ENCODE measurements at places on chromosomes 6 and 20. TPM values are rescaled to one million over a fixed set of nuclear protein-coding genes. Genes with fewer than 3 reads are reported as not detected.

Gene HLA-DQA2
- polyA plus RNA-seq = not detected

- no peak for DNase-seq
These were observed 38.4 kb upstream of the MYLIP start for GRCh38 chr6:16090452-16090851.

- DNase-seq = peak; percentile 18
These were observed 12.9 kb upstream of the TLDC2 start for GRCh38 chr20:36862857-36863668.

DNA sequence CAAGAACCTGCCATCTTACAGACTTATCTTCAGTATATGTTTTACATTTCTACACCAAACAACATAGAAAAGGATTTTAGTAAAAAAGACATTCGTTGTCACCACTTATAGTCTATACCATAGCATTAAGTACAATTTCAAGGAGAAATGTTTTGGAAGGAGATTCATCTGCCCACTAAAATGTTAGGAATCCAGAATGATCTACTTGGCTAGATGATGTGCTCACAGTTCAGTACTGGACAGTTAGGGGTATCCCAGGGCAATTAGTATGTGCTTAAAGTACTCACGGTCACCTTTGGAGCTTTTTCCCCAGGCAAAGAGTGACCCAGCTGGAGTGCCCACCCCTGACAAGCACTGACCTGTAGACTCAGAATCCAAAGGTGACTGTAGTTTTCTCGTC, 222.9 kb downstream of the SLC24A3 start:
- DNase-seq = no peak

DNA sequence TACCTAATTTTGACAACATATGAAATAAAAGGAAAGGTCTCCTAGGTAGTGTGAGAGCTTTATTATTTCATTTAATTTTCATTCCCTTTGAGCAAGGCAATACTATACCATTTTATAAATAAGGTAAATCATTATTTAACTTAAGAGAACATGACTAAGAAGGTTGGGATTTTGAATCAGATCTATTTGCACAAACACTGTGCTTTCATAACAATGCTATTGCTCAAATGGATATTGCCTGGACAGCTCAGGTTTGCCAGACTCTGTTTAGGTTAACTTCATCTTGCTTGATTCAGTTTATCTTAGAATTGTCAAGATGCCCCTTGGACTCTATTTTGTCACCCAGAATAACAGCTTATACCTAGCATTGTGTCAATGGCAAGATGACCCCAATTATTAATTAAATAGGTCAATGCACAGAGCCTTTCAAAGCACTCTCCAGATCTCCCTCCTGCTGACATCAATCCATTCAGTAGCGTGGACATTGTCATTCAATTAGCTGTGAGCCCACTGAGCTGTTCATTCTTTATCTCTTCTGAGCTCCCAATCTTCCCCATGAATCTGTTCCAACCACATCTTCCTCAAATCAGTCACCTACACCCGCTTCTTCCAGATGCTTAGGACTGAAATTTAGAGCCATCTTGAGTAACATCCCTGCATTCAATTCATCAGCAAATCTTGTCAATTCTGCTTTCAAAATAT, 42.1 kb upstream of the TMEM30A start:
- no peak for DNase-seq

GRCh38 chr6:60643870-60644269, 1642.2 kb downstream of the KHDRBS2 start:
- DNase-seq = no peak

- DNase-seq = no peak
These were observed 200.8 kb downstream of the TFAP2C start for GRCh38 chr20:56829788-56830385.

Gene SHLD1
- 17.7 TPM for polyA plus RNA-seq

Gene HLA-DRB1
- 10.7 TPM for polyA plus RNA-seq

Gene SH3BGRL2
- 0.74 TPM for polyA plus RNA-seq

- no peak for DNase-seq
These were observed 4.6 kb downstream of the METTL24 start for GRCh38 chr6:110353457-110354001.

DNA sequence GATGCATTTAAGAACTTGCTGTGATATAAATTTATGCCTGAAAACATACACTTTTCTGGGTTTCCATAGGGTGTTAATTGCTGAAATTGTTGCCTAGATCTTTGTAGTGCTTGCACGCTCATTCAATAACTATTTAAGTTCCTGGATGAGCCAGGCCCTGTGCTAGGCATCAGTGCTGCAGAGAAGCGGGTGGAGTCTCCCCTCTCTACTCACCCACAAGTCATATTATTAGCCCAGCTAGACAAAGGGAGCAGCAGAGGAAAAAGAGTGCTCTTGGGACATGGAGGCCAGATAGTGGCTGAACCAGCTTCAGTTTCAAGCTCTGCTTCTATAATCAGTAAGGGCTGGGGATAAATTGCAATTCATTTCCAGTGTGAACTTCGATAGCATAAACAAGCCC, 329.1 kb downstream of the TFAP2B start:
- no peak for DNase-seq

GRCh38 chr20:63967330-63968135, 2.2 kb downstream of the ZNF512B start:
- no peak for DNase-seq

Gene ABHD16A
- 31.1 TPM for polyA plus RNA-seq

DNA sequence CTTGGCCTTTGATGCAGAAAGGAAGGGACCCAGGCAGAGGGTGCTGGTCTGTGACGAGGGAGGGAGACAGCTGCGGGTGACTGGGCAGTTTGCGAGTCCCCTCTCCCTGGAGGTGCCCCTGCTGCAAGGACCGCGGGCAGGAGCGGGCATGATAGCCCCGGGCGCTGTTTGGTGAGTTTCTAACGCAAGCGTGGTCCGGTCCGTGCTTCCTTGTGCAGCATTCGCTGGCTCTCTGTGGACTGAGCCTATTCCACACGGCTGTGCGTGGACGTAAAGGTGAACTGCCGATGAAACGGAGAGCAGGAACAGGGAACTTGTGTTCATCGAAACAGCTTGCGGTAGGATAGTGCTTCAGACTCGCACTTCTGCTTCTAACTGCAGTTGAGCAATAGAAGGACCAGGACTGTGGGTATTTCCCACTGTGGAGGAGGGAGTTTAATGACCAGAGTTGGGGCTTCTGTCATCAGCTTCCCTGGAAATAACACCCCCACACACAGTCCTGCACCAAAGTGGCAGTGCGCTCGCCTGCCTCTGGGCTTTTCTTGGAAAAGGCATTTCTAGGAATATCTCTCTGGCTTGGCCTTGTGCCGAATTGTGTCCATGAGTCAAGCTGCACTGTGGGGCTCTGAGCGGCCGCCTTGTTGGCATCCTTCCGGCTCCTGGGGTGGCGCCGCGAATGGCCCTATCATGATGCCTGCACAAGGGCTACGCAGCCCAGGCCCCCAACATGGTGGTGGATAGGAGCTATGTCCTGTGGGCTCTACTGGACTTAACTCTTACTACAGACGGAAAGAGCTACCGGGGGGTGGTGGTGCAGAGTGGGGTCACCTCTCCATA, 48.9 kb downstream of the DUSP22 start:
- no peak for DNase-seq

DNA sequence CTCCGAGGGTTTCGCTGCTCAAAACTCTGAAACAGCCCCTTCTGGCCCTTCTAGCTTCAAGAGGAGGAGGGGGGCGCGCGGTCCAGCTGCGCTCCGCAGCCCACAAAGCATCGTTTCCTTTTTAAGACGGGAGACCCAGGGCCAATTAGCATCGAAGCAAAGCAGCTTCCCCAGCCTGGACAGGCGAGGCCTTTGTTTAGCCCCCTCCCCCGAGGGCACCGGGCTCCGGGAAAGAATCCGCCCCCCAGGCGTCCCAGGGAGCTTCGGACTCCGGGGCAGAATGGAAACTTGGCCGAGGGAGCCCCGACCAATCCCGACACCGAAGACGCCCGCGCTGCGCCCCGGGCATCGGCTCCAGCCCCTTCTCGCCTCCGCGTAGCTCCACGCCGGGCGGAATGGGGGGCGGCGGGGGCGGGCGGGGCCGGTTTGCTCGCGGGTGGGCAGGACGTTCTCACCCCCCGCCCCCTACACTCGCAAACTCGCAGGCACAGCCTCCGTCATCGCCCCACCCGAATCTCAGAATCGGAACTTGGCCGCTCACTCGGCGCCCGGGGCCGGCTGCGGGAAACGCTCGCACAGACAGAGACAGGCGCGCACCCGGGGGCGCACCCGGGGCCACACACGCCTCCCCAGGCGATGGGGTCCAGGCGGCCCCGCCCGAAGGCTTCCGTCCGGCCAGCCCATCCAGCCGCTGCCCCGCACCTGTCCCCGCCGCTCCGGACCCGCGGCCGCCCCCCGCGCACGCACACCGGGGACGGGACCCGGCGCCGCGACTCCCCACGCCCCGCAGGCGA, 628 bp downstream of the NKAIN4 start:
- DNase-seq = no peak

GRCh38 chr20:41480054-41480770, 113.6 kb upstream of the EMILIN3 start:
- peak; percentile 4 for DNase-seq

- DNase-seq = no peak
These were observed 672.6 kb downstream of the MAFB start for GRCh38 chr20:40016392-40016791.

- DNase-seq = peak; percentile 28
These were observed 146.9 kb downstream of the PHACTR3 start for GRCh38 chr20:59751075-59751711.

DNA sequence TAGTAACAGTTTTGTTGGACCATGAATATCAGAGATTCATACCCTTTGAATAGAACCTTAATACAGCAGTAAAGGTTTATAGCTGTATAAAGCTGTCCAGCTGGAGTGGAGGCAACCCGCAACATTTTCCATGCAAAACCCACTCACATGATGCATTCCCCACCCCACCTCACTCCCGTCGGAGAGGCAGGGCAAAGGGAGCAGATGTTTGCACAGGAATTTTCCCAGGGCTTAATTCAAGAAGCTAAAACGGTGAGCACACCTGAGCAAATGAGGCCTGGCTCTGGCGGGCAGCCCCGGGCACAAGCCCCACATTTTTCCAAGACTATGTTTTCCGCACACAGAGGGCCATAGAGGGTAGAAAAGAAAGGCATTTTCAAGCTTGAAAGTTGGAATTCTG, 191.7 kb downstream of the FOXC1 start:
- DNase-seq = no peak

DNA sequence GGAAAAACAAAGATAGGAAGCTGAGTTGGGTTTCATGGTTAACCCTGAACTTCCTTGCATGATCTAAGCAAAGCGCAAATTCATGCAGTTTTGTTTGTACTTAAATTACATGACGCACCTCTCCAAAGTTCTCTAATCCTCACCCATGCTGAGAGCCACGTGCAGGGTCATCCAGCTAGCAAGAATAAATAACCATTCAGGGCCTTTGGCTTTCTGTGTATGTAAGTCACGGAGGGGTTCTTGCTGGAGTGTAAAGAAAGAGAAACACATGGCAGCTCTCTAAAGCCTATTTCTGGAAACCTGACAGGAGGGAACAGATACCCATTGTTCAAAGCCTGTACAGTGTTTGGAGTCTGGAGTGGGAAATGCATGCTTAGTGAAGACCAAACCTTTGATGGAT, 171.7 kb upstream of the CCN2 start:
- no peak for DNase-seq

DNA sequence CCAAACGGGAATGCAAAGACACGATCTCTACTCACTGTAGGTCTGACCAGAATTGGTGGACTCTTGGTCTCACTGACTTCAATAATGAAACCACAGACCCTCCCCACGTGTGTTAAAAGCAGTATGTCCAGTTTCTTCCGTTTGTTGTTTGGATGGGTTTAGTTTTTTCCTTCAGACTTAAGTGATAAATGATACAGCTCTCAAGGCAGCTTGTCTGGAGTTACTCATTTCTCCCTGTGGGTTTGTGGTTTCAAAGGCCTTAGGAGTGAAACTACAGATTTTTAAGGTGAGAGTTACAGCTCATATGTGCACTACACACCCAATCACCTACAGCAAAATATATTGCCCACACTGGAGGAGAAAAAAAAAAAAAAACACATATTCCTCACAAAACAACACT, 86.7 kb upstream of the STMND1 start:
- DNase-seq = no peak

- DNase-seq = no peak
These were observed 249.5 kb downstream of the ZFAND3 start for GRCh38 chr6:38068854-38069590.

- no peak for DNase-seq
These were observed 81.9 kb downstream of the GINS1 start for GRCh38 chr20:25489221-25489871.

Gene CHRNA4
- not detected for polyA plus RNA-seq

GRCh38 chr6:11222385-11223277, 9.8 kb downstream of the NEDD9 start:
- no peak for DNase-seq

GRCh38 chr20:503048-503737, 40.4 kb downstream of the CSNK2A1 start:
- DNase-seq = no peak

DNA sequence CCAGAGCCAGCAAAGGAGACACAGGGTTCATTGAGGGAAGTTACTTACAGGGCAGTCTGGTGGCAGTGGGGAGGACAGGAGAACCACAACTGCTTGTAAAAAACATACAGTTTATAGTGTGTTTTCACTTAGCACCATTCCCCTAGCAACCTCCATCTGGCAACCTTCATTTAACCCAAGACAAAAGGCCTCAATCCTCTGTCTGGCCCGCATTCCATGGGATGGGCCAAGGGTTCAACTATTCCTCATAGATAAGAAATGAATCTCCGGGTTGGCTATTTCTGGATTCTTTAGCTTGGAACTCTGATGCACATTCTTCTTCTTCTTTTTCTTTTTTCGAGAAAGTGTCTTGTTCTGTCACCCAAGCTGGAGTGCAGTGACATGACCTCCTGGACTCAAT, 26.3 kb upstream of the FYN start:
- no peak for DNase-seq

Gene TREML1
- polyA plus RNA-seq = not detected

Gene NRSN1
- not detected for polyA plus RNA-seq

DNA sequence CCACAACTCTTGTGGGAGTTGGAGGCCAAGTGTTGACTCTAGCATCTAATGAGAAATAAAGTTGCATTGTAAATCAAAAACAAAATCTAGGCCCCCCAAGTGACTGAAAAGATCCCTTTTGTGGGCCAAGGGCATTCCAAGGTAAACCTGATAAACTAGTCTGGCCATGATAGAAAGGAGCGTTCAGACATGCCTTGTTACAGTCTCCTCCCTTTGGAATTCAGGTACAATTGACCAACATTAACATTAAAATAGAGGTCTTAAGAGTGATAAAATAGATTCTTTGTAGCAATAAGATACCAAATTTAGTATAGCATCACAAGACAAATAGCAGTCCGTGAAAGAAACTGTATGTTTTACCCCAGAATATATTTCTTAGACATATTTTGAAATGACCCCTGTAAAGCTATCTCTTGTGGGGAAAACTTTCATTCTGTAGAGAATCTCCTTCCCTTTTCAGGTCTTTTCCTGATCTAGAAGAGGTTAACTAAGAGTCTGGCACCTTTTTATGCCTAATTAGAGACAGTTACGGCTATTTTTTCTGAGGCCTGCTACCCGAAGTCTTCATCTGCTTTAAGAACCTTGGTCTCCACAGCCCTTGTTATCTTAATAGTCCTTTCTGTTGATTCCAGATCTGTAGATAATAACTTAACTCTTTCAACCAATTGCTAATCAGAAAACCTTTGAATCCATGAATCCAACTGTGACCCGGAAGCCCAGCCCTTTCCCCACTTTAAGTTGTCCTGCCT, 495.4 kb upstream of the MMS22L start:
- DNase-seq = no peak

- no peak for DNase-seq
These were observed 97.3 kb upstream of the NHSL1 start for GRCh38 chr6:138596591-138596990.

Gene DCDC2
- polyA plus RNA-seq = not detected

Data from naive thymus-derived CD4-positive, alpha-beta T cell (primary cell).